Uterus (tissue), 4 donors: ENCODE measurements at places on chromosomes 11 and 22. TPM values are rescaled to one million over a fixed set of nuclear protein-coding genes. Genes with fewer than 3 reads are reported as not detected.

DNA sequence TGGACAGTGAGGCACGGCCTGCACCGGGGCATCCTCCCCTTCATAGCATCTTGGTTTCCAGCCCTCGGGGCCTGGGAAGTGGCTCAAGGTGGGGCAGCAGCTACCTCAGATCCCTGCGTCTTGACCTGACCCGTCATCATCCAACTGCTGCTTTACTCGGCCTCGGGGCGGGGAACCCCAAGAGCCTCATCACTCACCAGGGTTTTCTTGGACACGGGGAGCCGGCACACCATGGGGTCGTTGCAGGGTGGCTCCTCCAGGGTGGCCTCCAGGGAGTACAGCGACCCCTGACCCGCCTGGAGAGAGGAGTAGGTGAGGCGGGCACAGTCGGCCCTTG is 651 bp downstream of the CTSF start:
- DNase-seq: no peak

GRCh38 chr22:39526736-39527171 is 5.8 kb downstream of the RPS19BP1 start:
- no peak for DNase-seq

DNA sequence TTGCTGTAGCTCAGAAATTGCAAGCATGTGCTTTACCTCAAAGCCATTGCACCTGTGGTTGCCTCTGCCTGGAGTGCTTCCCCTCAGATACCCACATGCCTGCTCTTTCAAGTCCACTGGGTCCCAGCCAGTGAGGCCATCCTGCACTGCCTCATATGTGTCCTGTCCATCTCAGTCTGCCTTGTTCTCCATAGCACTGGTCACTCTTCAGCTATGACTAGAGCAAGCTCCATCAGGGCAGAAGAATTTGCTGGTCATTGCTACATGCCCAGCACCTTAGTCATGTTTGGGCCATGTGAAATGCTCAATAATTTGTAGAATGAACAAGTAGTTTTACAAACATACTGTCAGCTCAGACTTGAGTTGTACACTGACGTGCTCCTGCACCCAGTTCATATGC is 64.4 kb upstream of the HORMAD2 start:
- DNase-seq: no peak

DNA sequence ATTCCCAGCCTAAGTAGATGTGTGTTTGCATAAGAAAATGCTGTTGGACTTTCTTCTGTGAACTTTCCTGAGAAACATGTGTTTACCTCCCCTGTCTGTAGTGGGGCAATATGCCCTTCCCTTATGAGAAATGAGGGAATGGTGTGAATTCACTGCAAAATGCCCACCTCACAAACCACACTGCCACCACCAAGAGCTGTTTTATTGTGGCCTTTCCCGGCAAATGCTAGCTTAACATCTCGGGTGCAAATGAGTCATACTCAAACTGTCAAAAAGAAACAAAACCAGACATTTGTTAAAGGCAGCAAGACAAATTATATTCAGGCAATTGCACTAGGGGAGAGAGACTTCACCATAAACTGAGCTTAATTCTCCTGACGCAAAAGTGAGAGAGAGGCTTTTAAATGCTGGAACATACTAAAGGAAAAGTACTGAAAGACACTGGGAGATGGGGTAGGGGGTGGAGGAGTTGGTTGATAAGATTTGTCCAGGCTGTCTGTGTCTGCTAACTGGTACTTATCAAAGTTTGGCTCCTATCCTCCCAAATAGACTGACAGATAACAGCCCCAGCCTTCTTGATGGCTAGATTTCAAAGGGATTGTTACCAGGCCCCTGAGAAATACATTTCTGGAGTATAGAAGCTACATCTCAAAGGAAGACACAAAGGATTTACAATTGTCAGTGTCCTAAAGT is 70.9 kb upstream of the OR5AK2 start:
- no peak for DNase-seq

- no peak for DNase-seq
These were observed 34.4 kb downstream of the MCAM start for GRCh38 chr11:119282495-119282894.

DNA sequence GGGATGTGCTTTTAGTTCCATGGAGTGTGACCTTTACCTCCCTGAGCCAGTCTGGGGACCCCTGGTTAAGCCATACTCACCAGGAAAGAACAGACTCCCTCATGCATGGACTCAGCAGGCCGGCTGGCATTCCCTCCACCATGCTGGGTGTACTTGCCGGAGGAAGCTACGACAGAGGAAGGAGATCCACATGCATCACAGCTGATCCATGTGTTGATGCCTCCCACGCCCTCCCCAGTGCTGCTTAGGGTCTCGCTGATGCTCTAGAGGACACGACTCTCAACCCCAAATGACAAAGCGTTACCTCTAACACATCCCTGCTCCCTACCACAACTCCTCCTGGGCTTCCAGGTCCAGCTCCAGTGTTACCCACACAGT is 39.8 kb downstream of the GAB4 start:
- no peak for DNase-seq

GRCh38 chr11:115238791-115239190 is 265.4 kb downstream of the CADM1 start:
- no peak for DNase-seq

DNA sequence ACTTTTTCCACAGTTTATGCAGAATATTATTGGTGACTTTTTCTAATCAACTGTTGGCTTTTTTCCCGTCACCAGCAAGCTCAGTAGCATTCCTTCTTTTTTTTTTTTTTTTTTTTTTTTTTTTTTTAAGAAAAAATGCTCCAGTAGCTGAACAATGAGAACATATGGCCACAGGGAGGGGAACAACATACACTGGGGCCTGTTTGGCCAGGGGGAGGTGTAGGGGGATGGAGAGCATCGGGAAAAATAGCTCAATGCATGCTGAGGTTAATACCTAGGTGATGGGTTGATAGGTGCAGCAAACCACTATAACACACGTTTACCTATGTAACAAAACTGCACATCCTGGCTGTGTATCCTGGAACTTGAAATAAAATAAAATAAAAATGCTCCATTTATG is 82.5 kb downstream of the ARHGAP42 start:
- no peak for DNase-seq

- DNase-seq: no peak
These were observed 1.1 kb upstream of the RASSF10 start for GRCh38 chr11:13008061-13008435.

GRCh38 chr11:5940748-5941147 is 1.3 kb upstream of the OR56A3 start:
- DNase-seq: no peak

- no peak for DNase-seq
These were observed 54.6 kb downstream of the MN1 start for GRCh38 chr22:27746918-27747317.

DNA sequence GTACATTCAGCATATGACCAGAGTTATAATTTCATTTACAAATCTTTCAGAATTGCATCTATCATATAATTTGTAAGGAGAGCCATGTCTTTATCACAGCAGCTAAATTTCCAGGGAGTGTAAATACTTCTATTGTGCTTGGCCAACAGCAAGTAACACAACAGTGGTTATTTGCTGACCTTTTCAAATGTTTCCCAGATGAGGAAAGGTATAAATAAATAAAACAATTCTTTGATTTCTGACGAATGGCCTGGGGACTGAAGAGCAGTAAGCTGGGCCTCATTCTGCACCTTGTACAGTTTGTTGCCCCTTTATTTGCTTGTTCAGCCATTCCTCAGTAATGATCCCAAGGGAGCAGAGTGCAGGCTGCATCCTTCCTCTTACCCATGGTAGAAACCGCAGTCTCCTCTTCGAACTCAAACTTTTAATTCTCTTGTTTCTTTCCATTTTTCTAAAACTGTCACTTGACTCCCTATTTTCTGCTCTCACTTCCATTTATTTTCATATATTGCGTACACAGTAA is 132.8 kb downstream of the DDX10 start:
- no peak for DNase-seq

- DNase-seq: no peak
These were observed 30.3 kb upstream of the PISD start for GRCh38 chr22:31692186-31692886.

DNA sequence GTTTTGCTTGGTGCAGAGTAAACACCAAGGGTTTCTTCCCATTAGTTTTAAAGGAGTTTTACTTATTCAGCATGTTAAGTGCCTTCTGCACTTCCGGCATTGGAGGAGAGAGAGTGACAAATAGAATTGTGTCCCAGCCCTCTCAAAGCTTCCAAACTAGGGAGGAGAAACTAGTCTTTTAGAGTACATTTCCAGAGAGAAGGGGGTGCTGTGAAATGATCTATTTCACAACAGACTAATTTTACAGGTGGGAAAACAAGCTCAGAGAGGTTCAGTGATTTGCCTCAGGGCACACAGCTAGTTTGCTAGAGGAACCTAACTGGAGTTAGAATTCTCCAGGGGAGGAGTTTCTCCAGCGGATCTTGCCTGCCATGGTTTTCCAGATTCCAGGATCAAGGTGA is 12.6 kb downstream of the MPST start:
- DNase-seq: no peak

DNA sequence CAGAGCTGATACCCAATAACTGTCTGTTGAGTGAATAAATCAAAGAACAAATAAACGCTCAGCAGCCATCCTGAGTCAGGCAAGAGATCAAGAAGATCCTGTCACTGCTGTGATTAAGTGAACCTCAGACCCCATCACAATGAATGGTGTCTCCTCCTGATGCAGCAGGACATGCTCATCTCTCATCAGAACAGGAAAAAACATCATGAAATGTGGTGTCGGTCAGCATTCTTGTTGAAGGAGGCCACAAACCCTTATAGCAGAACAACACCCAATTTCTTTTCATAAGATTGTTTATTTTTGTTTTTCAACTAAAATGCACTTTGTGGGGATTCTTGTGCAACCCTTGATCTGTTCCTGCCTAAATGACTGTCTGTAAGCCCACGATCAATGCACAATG is 60.3 kb downstream of the SYTL2 start:
- no peak for DNase-seq

GRCh38 chr11:36818410-36818809 is 220.4 kb upstream of the RAG2 start:
- no peak for DNase-seq

- DNase-seq: no peak
These were observed 47.3 kb downstream of the CCDC81 start for GRCh38 chr11:86421946-86422345.

GRCh38 chr22:29258407-29259252 is 9.2 kb downstream of the RHBDD3 start:
- DNase-seq: no peak

DNA sequence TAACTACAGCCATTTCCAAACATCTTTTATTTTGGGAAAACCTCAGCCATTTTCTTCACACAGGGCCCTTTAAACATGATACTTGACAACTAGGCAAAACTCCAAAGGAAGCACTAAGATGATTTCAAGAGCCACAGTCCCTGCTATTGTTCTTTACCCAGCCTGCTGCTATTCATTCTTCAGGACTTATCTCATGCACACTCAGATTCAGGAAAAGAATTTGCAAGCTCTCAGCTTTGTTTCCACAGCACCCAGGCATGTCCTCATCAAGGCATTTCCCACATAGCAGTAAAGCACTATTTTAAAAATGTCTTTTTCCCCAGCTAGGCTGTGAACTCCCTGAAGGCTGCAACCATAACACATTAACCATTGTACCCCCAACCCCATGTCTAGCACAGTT is 609.3 kb upstream of the CCDC90B start:
- no peak for DNase-seq

GRCh38 chr22:20738394-20739089 is 35.4 kb upstream of the SERPIND1 start:
- no peak for DNase-seq

DNA sequence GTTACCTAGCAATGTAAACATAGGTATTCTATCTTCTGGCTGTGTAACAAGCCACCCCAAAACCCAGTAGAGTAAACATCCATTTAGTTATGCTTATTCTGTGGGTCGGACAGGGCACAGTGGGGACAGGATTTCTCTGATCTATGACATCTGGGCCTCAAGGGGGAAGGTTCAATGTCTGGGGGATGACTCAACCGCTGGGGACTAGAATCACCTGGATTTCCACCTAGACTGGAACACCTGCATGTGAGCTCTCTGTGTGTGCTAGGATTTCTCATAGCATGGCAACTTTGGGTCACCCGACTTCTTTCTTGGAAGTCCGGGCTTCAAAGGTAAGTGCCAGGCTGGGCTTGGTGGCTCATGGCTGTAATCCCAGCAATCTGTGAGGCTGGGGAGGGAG is 36.5 kb upstream of the MICAL2 start:
- DNase-seq: no peak

- DNase-seq: no peak
These were observed 56.1 kb upstream of the FADD start for GRCh38 chr11:70146895-70147520.

DNA sequence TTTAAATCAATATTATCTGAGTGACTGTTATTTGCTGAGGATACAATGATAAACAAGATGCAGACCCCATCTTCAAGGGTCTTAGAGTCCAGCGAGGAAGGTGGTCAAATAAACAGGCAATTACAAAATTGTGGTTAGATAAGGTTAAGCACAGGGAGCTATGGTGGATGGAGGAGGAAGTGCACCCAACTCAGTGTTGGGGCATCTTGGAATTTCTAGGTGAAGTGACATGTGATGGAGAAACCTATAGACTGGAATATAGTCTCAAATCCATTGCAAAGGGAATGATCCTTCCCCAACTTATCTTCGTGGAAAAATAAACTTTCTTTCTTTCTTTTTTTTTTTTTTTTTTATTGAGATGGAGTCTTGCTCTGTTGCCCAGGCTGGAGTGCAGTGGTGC is 3.4 kb upstream of the PTPRJ start:
- DNase-seq: no peak

GRCh38 chr22:45642986-45643385 is 28.6 kb upstream of the ATXN10 start:
- DNase-seq: no peak

DNA sequence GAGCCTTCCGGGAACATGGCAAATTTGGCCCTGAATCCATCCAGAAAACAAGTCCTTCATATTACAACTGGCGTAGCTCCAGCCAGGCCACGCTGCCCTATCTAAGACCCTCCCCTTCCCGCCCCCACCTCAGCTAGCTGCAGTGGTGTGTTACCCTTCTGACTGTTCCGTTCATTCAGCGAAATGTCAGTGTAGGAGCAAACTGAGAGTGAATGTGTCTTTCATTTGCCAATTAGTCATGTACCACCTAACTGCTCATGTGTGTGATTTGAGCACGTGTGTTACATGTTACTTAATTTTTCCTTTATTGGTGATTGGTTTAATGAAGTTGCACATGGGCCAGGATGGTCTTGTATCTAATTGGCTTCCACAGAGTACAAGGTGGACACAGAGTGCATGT is 34.8 kb upstream of the POU2AF1 start:
- DNase-seq: no peak

NRXN2 gene
- 22.9 TPM for total RNA-seq

CNTN5 gene
- 2.3 TPM for total RNA-seq

MUC6 gene
- total RNA-seq: not detected

IGLL1 gene
- total RNA-seq: not detected

CDHR5 gene
- total RNA-seq: 0.29 TPM

MAP6 gene
- total RNA-seq: 7.9 TPM

OR51B2 gene
- 0.82 TPM for total RNA-seq
